ENCODE measurements at places on chromosomes 3 and 15. TPM values are rescaled to one million over a fixed set of nuclear protein-coding genes. Genes with fewer than 3 reads are reported as not detected.

Gene CPB1
- not detected for total RNA-seq

Gene ZNF80
- 0.33 TPM for total RNA-seq

Gene MTFMT
- 11.8 TPM for total RNA-seq

Gene LRTM1
- total RNA-seq = not detected

Gene CLDN18
- total RNA-seq = not detected

Gene CCDC54
- total RNA-seq = not detected

Gene CMTM7
- 60.1 TPM for total RNA-seq

Gene CLN6
- total RNA-seq = 67.8 TPM

DNA sequence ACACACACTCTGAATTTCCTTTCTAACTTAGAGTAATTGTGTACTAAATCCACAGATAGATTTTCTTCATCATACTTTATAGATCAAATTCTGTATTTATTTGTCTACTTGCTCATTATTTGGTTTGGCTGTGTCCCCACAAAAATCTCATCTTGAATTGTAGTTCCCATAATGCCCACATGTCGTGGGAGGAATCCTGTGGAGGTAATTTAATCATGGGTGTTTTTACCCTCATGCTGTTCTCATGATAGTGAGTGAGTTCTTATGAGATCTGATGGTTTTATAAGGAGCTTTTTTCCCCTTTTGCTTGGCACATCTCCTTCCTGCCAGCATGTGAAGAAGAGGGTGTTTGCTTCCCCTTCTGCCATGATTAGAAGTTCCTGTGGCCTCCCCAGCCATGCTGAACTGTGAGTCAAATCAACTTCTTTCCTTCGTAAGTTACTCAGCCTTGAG is 198.3 kb upstream of the TGFBR2 start:
- no peaks in the 10 kb centered on the region for H3K27me3 ChIP-seq
- no peak for DNase-seq
- H3K27ac ChIP-seq = no peak overlapping the region
- H3K4me3 ChIP-seq = no peak overlapping the region
- no peaks in the 10 kb centered on the region for H3K4me1 ChIP-seq
- H3K36me3 ChIP-seq = no peaks in the 10 kb centered on the region

- no peaks in the 10 kb centered on the region for H3K27me3 ChIP-seq
- H3K4me1 ChIP-seq = peaks cover 20% of the 10 kb centered on the region
- H3K36me3 ChIP-seq = no peaks in the 10 kb centered on the region
- no peak overlapping the region for H3K27ac ChIP-seq
- no peak for DNase-seq
Observed at GRCh38 chr15:66405007-66405406, 18.3 kb downstream of the MAP2K1 start.

DNA sequence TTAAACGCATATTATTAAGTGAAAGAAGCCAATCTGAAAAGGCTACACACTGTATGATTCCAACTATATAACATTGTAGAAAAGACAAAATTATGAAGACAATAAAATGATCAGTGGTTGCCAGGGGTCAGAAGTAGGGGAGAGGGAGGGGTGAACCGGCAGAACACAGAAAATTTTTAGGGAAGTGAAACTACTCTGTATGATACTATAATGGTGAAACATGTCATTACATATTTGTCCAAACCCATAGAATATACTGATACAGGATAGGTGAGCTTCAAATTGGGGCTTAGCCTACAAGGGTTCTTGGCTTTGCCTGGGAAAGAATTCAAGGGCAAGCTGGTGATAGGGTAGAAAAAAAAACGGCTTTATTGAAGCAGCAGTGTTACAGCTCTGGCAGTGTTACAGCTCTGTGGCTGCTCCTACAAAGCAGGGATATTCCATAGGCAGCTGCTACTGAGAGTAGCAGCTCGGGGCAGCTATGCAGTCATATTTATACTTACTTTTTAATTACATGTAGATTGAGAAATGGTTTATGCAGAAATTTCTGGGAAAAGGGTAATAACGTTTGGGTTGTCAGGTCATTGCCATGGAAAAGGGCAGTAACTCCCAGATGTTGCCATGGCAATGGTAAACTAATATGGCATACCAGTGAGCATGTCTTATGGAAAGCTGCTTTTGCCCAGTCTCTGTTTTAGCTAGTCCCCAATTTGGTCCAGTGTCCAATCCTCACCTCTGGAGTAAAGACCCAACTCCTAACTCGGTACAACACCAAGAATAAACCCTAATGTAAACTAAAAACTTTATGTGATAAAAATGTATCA is 125.1 kb upstream of the SLC25A36 start:
- H3K36me3 ChIP-seq = no peaks in the 10 kb centered on the region
- DNase-seq = no peak
- no peaks in the 10 kb centered on the region for H3K27me3 ChIP-seq
- H3K4me3 ChIP-seq = no peak overlapping the region
- H3K4me1 ChIP-seq = no peaks in the 10 kb centered on the region
- H3K27ac ChIP-seq = no peak overlapping the region

DNA sequence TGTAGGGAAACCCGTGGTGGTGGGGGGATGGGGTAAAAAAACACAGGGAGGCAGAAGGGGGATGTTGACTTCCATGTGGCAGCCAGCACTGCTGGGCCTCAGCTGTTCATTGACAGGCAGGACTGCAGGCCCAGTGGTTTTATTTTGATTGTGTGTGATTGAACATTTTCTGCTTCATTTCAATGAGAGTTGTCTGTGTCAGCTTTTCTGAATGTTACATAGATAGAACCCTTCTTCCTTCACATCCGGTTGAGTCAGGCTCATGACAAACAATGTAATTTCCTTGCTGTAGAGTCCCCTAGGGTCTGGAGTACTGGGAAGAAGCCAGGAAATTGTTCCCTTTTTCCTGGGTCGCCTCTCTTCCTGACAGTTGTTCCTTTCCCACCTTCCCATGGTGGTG is 8.2 kb upstream of the RPP25 start:
- no peaks in the 10 kb centered on the region for H3K27me3 ChIP-seq
- no peaks in the 10 kb centered on the region for H3K4me1 ChIP-seq
- DNase-seq = no peak
- H3K4me3 ChIP-seq = no peak overlapping the region
- H3K27ac ChIP-seq = no peak overlapping the region
- no peaks in the 10 kb centered on the region for H3K36me3 ChIP-seq

DNA sequence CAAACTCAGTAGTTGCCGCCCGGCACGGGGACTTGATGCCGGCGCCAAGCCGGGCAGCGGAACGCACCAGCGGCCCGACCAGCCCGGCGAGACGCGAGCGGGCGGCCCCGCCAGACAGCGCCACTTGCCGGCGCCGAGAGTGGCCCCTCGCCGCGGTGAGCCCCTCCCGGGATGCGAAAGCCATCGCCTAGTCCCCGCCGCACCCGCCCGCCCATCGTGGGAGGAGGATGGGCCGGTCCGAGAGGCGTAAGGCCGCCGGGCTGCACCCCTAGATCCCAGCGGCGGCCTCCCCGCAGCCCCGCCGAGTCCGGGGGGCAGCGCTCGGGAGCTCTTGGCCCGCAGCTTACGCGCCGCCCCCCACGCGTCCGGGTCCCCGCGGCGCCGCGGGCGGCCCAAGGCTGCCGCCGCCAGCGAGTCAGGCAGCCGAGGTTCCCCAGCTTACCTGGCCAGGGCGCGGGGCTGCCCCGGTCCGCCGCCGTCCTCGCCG is 609 bp downstream of the GOLGA8A start:
- peaks cover 5% of the 10 kb centered on the region for H3K36me3 ChIP-seq
- H3K27me3 ChIP-seq = no peaks in the 10 kb centered on the region
- H3K4me1 ChIP-seq = peaks cover 12% of the 10 kb centered on the region
- peak overlapping the region; percentile 60 for H3K27ac ChIP-seq
- DNase-seq = peak; percentile 26
- peak overlapping the region; percentile 51 for H3K4me3 ChIP-seq

DNA sequence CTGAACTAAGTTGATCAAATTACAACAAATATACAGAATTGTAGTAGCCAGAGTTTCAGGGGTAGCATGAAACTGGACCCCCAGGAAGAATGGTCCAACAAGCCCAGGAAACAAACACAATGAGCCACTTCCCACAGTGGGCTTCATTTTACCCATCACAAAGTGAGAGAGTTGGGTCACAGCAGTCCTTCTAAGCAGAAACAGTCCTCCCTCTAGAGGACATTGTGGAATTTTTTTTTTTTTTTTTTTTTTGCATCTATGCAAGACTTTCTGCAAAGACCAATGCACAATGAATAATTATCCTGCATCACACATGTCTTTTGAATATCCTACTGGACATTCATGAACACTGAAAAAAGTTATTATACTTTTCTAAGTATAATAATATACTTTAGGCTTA is 73.8 kb upstream of the ATP13A5 start:
- DNase-seq = no peak
- no peaks in the 10 kb centered on the region for H3K36me3 ChIP-seq
- no peak overlapping the region for H3K27ac ChIP-seq
- no peak overlapping the region for H3K4me3 ChIP-seq

- no peak overlapping the region for H3K4me3 ChIP-seq
- no peaks in the 10 kb centered on the region for H3K27me3 ChIP-seq
- no peak for DNase-seq
- H3K27ac ChIP-seq = no peak overlapping the region
- no peaks in the 10 kb centered on the region for H3K36me3 ChIP-seq
- H3K4me1 ChIP-seq = no peaks in the 10 kb centered on the region
Observed at GRCh38 chr3:56131974-56132590, 336.2 kb downstream of the ERC2 start.

- H3K36me3 ChIP-seq = no peaks in the 10 kb centered on the region
- H3K27ac ChIP-seq = no peak overlapping the region
- H3K4me3 ChIP-seq = no peak overlapping the region
- H3K4me1 ChIP-seq = no peaks in the 10 kb centered on the region
- H3K27me3 ChIP-seq = no peaks in the 10 kb centered on the region
Observed at GRCh38 chr3:196323016-196323415, 5.0 kb upstream of the DYNLT2B start.

- no peak overlapping the region for H3K4me3 ChIP-seq
- no peaks in the 10 kb centered on the region for H3K36me3 ChIP-seq
- no peak for DNase-seq
- H3K27me3 ChIP-seq = no peaks in the 10 kb centered on the region
Observed at GRCh38 chr15:80384432-80384831, 19.8 kb upstream of the ARNT2 start.

GRCh38 chr3:126782536-126782935 is 78.5 kb downstream of the CHCHD6 start:
- H3K36me3 ChIP-seq = no peaks in the 10 kb centered on the region
- no peak overlapping the region for H3K27ac ChIP-seq
- no peaks in the 10 kb centered on the region for H3K27me3 ChIP-seq
- H3K4me3 ChIP-seq = no peak overlapping the region
- H3K4me1 ChIP-seq = no peaks in the 10 kb centered on the region

- no peak overlapping the region for H3K4me3 ChIP-seq
- DNase-seq = no peak
- no peaks in the 10 kb centered on the region for H3K27me3 ChIP-seq
- no peaks in the 10 kb centered on the region for H3K36me3 ChIP-seq
Observed at GRCh38 chr3:64303881-64304280, 78.6 kb upstream of the PRICKLE2 start.

GRCh38 chr3:134482622-134483021 is 3.2 kb downstream of the ANAPC13 start:
- no peak overlapping the region for H3K4me3 ChIP-seq
- H3K27ac ChIP-seq = no peak overlapping the region
- H3K36me3 ChIP-seq = peaks cover 54% of the 10 kb centered on the region
- H3K27me3 ChIP-seq = no peaks in the 10 kb centered on the region
- no peak for DNase-seq

- no peak for DNase-seq
- no peak overlapping the region for H3K4me3 ChIP-seq
- H3K4me1 ChIP-seq = no peaks in the 10 kb centered on the region
- H3K27ac ChIP-seq = no peak overlapping the region
- H3K27me3 ChIP-seq = no peaks in the 10 kb centered on the region
- no peaks in the 10 kb centered on the region for H3K36me3 ChIP-seq
Observed at GRCh38 chr15:55661428-55661827, 73.3 kb upstream of the PYGO1 start.

- peak overlapping the region; percentile 79 for H3K27ac ChIP-seq
- H3K4me1 ChIP-seq = peaks cover 13% of the 10 kb centered on the region
- no peaks in the 10 kb centered on the region for H3K27me3 ChIP-seq
- peak overlapping the region; percentile 98 for H3K4me3 ChIP-seq
- no peak for DNase-seq
Observed at GRCh38 chr3:123584284-123584987, 417 bp downstream of the HACD2 start.

- H3K36me3 ChIP-seq = no peaks in the 10 kb centered on the region
- no peaks in the 10 kb centered on the region for H3K4me1 ChIP-seq
- no peaks in the 10 kb centered on the region for H3K27me3 ChIP-seq
- no peak overlapping the region for H3K4me3 ChIP-seq
Observed at GRCh38 chr15:49306551-49306950, 116.5 kb upstream of the FGF7 start.

- no peaks in the 10 kb centered on the region for H3K36me3 ChIP-seq
- H3K4me3 ChIP-seq = no peak overlapping the region
- no peak overlapping the region for H3K27ac ChIP-seq
- H3K4me1 ChIP-seq = no peaks in the 10 kb centered on the region
Observed at GRCh38 chr15:59158701-59159034, 48.0 kb upstream of the LDHAL6B start.
